Stimulated activated CD8-positive, alpha-beta memory T cell treated with anti-CD3 and anti-CD28 coated beads, Interleukin-2, amount 100 ng/mL, for 1 hour (primary cell): ENCODE measurements at places on chromosomes 7 and 10.

DNA sequence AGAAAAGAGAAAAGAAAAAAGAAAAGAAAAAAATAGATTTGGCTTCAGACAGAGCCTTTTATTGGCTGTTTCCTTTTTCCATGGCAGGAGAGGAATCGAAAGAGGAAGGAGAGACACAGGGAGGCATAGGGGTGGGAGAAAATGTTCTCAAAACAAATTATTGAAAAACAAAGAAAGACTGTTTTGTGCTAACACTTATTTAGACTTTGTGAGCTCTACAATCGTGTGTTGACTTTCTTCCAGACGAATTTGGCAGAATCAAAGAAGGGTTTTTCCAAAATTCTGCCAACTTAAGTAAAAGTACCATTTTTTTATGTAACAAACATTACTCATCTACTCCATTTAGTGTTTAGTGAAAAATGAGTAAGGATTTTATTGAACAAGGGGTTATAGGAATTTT lies 982.2 kb downstream of the REEP3 start:
- DNase-seq: no peak

DNA sequence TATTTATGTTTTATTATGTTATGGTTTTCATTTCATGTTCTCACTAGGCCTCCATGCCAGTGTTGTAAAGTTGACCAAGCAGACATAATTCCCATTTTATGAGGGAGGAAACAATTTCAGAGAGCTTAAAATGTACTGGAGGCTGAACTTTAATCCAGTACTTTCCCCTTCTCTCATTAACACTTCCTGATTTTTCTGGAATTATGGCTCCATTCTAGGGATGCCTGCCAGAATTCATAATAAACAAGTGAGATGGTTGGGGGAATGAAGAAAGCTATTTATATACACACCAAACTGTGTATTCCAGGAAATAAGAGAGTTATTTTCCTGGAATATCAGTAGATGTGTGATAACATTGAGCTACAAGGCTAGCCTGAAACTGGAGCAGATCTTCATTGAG lies 6.9 kb downstream of the TMEM236 start:
- DNase-seq: no peak

- DNase-seq: no peak
Observed at GRCh38 chr7:100356416-100357068, 1.4 kb upstream of the PILRB start.

GRCh38 chr10:88783724-88784123 lies 18.8 kb upstream of the LIPM start:
- no peak for DNase-seq

- no peak for DNase-seq
Observed at GRCh38 chr10:78744491-78745090, 324.2 kb upstream of the ZMIZ1 start.

DNA sequence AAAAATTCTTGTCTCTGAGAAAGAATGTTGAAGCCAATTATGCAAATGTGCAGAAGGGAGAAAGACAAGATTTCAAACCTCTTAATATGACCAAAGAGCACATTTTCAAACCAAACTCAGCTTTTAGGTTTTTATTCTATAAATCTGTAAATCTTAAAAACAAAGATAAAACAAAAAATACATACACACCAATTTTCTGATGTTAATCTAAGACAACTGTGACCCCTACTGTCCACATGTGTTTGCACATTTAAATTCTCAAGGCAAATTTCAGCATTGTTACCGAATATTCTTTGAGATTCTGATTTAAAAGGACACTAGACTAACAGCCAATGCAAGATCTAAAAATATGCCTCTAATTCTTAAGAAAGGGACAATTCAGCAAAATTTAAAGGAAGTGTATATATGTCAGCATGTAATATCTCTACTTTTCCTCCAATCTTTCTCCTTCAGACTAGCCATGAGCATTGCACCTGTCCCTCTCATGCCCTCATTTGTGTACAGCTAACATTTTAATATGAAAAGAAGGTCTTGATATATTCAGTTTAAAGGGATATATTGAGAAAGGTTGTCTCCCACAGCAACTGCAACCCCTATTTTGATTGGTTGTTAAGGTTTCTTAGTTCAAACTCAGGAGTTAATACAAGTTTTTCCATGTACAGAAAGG lies 417.9 kb downstream of the IPMK start:
- no peak for DNase-seq

GRCh38 chr10:115209133-115209532 lies 116.0 kb downstream of the ATRNL1 start:
- DNase-seq: no peak

DNA sequence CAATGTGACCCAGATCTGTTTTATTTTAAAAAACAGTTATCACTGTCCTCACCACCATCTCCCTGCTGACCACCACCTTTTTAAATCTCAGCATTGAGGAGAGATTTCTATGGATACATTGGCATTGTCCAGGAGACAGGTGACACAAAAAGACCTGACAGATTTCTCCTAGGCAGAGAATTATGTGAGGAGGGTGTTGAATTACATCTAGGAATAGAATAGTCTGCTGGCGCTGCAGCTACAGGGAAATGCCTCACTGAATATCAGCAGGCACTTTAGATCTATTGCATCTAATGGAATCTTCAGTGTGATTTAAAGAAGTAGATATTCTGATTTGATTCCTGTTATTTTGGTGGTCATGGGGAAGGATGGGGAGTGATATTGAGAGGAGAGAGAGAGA lies 593.5 kb downstream of the NRG3 start:
- no peak for DNase-seq

GRCh38 chr7:135151533-135151932 lies 3.7 kb downstream of the TMEM140 start:
- DNase-seq: no peak
